ENCODE measurements at places on chromosomes 1 and 21.

DNA sequence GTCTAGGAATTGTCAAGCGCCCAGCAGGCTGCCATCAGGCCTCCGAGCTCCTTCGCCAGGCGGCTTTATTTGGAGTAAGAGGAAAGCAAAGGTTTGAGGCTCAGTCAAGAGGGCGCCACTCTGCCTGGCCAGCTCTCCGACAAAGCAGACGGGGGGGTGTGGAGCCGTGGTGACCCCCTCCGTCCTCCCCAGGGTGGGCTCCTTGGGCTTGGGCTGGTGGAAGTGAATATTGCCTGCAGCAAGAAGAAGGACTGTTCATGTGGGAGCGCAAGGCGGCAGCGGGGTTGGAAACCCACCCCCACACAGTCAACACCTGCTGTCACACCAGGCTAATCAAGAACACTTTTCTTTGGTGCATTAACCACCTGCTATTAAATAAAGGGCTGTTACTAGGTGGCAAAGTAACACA, 14.6 kb downstream of the EPHX1 start:
- DNase-seq = no peak

- DNase-seq = no peak
Measured at GRCh38 chr1:14544319-14544718, 54.2 kb upstream of the KAZN start.

GRCh38 chr1:181190364-181191035, 102.0 kb downstream of the IER5 start:
- no peak for DNase-seq

DNA sequence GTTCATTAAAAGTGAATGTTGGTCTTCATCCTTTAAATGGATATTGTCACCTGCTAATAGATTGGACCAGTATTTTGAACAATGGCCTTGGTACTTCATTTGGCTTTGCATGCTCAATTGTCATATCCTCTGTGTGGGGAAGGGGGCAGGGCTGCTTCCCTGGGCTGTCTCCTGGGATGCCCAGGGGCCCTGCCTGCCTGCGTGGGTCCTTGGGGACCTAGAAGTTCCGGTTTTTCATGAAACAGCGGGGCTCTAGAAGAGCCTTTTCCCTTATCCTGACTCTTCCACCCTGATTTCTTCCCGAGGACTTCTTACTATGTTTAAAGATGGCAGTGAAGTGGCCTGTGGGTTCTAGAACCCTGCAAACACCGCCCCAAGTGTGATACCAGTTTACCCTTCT, 97.5 kb downstream of the DISC1 start:
- DNase-seq = no peak

GRCh38 chr1:43577655-43578542, 47.2 kb downstream of the PTPRF start:
- DNase-seq = no peak

DNA sequence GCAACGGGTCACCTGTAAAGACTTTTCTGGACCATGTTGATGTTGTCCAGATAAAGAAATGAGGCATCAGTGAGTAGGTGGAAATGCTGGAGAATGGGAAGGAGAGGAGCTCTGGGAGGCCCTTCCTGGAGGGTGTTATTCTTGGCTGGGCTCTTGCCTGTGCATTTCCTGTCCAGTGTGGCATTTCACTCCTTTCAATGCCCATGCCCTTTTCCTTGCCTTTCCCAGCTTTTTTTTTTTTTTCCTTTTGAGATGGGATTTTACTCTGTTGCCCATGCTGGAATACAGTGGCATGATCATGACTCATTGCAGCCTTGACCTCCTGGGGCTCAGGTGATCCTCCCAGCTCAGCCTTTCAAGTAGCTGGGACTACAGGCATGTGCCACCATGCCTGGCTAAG, 11.8 kb downstream of the NOS1AP start:
- DNase-seq = no peak

- DNase-seq = peak; percentile 68
Measured at GRCh38 chr1:201637282-201638079, 98.6 kb downstream of the NAV1 start.

DNA sequence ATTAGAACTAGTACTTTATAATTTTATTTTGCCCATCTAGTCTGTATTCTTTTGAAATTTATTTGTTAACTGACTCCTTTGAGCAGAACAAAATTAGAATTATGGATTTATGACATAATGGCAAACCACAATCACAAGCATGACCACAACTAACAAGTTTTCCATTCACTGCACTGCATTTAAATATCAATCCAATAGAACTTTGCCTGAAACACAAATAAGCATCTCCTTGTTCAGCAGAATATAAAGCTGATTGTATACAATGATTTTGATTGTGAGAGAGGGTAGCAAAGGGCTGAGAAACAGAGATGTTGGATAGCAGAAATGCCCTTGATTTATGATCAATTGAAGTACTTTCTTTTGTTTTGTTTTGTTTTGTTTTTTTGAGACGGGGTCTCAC, 495.5 kb upstream of the RGS18 start:
- DNase-seq = no peak

- no peak for DNase-seq
Measured at GRCh38 chr1:36722871-36723270, 240.2 kb upstream of the CSF3R start.

DNA sequence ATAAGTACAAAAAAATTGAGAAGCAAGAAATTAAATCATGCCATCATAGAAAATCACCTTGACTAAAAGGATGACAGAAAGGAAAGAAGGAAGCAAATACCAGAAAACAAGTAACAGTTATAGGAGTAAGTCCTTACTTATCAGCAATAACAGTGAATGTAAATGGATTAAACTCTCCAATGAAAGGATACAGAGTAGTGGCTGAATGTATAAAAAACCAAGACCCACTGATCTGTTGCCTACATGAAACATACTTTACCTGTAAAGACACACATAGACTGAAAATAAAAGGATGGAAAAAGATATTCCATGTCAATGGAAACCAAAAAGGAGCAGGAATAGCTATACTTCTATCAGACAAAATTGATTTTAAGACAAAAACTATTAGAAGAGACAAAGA, 52.2 kb downstream of the RABGAP1L start:
- DNase-seq = no peak

DNA sequence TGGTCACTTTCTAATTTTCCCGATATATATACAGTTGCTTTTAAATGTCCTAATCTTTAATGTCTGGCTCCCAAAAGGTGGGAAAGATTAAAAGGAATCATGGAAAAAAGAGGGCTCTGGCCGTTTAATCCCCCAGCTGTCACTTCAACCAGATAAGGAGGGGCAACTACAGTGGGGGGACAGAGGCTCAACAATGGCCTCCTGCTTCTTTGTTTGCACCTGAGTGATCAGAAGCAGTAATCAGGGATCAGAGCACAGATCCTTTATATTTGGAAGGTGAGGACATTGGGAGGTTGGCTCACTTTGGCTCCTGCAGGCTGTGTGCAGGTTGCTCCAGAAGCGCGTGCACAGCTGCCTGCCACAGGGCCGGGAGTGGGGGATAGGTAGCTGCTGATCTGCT, 212.8 kb downstream of the FMN2 start:
- no peak for DNase-seq

- DNase-seq = no peak
Measured at GRCh38 chr1:44507490-44508396, 102.7 kb downstream of the RNF220 start.

Measured in IMR-90 (cell line).